Activated naive CD8-positive, alpha-beta T cell treated with anti-CD3 and anti-CD28 coated beads for 36 hours (primary cell): ENCODE measurements at places on chromosomes 6 and 20.

GRCh38 chr20:17786221-17786718 lies 86.5 kb downstream of the BANF2 start:
- DNase-seq, result no peak

GRCh38 chr6:89828988-89829471 lies 650 bp upstream of the CASP8AP2 start:
- DNase-seq, result peak; percentile 30

GRCh38 chr6:17278289-17279063 lies 2.7 kb upstream of the RBM24 start:
- DNase-seq, result no peak

DNA sequence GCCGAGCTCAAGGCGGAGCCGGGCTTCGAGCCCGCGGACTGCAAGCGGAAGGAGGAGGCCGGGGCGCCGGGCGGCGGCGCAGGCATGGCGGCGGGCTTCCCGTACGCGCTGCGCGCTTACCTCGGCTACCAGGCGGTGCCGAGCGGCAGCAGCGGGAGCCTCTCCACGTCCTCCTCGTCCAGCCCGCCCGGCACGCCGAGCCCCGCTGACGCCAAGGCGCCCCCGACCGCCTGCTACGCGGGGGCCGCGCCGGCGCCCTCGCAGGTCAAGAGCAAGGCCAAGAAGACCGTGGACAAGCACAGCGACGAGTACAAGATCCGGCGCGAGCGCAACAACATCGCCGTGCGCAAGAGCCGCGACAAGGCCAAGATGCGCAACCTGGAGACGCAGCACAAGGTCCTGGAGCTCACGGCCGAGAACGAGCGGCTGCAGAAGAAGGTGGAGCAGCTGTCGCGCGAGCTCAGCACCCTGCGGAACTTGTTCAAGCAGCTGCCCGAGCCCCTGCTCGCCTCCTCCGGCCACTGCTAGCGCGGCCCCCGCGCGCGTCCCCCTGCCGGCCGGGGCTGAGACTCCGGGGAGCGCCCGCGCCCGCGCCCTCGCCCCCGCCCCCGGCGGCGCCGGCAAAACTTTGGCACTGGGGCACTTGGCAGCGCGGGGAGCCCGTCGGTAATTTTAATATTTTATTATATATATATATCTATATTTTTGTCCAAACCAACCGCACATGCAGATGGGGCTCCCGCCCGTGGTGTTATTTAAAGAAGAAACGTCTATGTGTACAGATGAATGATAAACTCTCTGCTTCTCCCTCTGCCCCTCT lies 1.1 kb downstream of the CEBPB start:
- DNase-seq, result peak; percentile 72

- no peak for DNase-seq
These were observed 4.3 kb downstream of the PPP1R10 start for GRCh38 chr6:30612687-30613248.

DNA sequence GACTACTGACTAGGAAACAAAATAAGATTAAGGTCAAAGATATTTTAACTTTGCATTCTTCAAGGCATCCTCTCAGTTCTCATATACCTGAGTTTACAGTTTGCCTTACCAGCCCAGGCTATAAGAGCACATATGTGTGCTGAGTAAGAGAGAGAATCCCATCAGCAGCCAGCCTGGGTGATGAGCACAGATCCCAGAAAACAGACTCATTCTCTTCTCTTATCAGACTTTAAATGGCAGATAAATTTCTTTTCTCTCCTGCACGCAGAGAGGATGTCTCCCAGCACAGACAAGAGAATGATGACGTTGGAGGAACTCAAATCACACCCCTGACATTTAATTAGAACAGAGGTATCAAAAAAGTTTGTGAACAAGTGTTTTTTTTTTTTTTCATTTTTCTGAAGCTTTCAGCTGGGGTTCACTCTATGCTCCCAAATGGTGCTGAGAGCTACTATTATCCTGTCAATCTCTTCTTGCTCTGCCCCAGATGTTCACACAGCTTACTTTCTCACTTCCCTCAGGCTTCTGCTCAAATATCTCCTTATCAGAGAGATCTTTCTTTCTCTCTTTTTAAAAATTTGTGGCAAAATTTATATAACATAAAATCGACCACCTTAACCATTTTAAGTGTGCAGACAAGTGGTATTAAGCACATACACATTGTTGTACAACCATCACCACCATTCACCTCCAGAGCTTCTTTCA lies 22.4 kb upstream of the HACE1 start:
- no peak for DNase-seq

- no peak for DNase-seq
These were observed 22.3 kb upstream of the RPP40 start for GRCh38 chr6:5025911-5026819.

DNA sequence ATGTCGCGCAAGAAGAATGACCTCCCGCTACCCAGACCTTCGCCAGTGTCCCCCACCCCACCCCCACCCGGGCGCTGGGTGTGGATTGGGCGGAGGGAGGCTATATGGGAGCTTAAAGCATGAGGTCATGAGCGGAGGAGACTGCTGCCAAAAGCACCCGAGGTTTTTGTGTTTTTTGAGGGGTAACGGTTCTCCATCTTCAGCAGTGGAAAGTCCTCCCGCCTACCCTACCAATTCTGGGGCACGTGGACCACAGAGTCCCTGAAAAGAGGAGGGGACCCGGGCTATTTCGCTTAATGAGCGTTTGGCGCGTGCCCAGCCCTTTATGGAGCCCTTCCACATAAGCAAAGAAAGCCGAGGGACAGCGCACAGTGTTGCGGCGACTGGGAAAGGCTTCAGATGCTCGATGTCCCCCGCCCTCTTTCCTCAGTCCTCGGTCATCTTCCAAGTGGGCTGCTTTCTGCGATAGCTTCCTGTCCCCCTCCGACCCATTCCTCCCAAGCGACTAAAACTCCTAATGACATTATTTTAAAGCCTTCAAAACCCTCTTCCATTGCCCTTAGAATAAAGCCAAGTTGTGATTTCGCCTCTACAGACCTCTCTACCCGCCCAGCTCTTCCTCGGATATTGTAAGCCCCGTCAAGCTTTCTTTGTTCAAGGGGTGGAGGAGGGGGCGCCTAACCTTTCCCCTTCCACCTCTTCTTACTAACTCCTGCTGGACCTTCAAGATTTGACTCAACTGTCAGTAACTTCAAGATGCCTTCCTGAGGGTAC lies 2.1 kb upstream of the TRERF1 start:
- peak; percentile 16 for DNase-seq

DNA sequence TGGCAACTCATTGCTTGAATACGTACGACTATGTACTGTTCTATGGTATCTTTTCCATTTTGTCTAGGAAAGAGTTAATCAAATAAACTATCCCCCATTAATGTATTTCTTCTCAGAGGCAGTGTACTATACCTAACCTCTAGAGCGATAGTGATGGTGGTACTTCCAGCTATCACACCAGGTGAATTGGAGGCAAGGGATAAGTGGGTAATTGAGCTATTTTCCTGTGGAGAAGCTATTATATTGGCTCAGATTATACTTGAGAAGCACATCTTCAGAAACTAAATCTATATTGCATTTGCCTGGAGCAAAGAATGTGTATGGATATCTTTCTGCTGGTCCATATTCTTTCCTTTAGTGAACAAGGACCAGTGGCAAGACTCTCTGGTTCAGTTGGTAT lies 430.7 kb upstream of the KHDRBS2 start:
- no peak for DNase-seq

- no peak for DNase-seq
These were observed 97.9 kb downstream of the SULF2 start for GRCh38 chr20:47687095-47687987.

DNA sequence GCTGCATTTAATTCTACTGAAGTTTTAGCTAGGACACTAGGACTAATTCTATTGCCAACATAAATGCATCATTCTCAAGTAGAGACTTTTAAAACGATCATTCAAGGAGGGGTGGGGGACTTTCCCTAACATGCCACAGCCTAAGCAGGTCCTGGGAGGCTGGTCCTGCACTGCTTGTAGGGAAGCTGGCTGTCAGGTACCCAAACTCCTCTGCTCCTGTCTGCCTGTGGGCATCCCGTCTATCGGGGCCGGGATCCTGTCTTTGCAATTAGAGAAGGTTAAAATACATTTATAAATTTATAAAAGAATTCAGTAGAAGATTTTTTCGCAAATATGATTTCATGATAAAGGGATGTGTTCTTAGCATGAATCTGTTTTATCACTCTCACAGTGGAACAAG lies 51.6 kb upstream of the MPC1 start:
- no peak for DNase-seq

- no peak for DNase-seq
These were observed 122.8 kb upstream of the MAFB start for GRCh38 chr20:40811660-40812414.

DNA sequence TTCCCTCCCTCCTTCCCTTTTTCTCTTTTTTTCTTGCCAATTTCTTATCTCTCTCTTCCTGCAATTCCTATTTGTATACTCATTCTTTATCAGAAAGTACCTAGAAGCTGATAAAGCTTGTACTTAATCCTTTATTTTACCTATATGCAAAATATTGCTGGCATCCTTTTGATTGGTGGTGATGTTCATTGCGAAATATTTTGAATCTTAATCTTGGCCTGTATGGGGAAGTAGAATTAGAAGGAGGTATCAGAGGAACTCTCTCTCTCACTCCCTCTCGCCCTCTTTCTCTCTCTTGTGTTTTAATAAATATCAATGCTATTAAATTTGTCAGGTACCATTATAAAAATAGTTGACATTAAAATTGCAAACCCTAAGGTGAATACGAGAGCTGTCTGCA lies 52.8 kb downstream of the UST start:
- no peak for DNase-seq

DNA sequence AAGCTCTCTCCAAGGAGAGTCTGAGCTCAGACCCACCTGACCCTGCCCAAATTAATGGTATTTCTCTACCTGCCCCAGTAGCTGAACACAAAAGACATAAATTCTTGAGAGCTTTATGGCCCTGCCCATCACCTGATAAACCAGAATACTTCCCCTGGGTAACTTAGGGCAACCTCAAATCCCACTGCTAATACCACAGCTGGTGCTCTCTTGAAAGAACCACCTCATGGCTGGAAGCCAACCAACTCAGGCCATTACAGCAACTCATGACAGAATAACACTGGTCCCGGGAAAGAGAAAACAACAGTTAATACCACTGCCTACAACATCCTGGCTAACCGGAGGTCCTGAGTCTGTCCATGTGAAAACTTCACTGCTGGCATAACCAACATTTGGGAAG lies 328.6 kb downstream of the NKAIN2 start:
- DNase-seq, result no peak

- no peak for DNase-seq
These were observed 98.9 kb upstream of the MAFB start for GRCh38 chr20:40787941-40788340.

- no peak for DNase-seq
These were observed 8.1 kb downstream of the NOL4L start for GRCh38 chr20:32577023-32577422.

DNA sequence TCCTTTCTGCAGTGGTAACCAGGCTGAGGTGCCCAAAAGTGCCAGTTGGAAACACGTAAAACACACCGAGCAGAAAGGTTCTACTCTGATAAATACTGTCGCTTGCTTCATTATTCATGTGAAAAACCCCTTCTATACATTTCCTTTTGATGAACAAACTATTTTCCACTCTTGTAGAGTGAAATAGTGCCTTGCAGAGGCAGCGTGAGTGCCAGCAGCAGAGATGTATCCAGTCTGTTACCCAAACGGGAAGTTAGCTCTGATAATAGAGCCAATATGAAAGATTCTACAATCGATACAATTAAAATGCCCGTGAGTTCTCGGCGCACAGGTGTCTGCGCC lies 1.5 kb downstream of the ZBTB46 start:
- DNase-seq, result no peak

GRCh38 chr6:131575834-131576478 lies 2.9 kb downstream of the ARG1 start:
- DNase-seq, result no peak

DNA sequence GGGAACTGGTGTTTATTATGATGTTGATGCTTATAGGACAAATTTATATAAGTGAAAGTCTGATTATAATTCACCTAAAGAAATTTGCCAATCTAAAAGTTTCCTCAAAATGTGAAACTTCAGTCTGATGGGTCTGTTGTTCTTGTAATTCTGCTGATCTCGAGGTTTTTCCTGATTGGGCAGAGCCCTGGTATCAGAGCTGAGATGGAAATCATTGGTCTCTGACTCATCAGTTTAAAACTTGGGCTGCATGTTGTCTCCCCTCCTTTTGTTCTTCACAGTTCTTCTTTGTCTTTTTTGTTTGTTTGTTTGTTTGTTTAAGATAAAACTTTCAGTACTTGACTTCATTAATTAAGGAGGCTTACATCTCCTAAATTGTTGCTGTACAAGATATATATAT lies 5.9 kb downstream of the SMAP1 start:
- DNase-seq, result no peak

- DNase-seq, result no peak
These were observed 43.4 kb upstream of the CDYL start for GRCh38 chr6:4732691-4733315.

DNA sequence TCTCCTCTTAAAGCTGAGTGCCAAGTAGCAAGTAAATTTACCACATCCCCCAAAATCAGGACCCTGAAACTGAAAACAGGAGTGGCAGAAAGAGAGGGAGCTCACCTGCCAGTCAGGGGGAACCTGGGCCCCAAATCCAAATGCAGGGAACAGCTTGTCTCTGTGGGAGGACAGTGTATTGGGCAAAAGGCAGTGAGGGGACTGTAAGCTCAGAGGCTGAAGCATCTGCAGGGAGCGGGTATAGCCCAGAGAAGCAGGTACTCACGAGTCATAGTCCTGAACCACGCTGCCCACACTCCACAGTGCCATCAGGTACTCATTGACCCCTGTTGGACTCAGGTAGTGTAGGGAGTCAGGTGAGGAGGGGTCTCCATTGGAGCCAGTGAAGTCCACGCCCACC lies 15.0 kb downstream of the SPAG4 start:
- no peak for DNase-seq

GRCh38 chr20:63216849-63217471 lies 1.0 kb upstream of the YTHDF1 start:
- no peak for DNase-seq

DNA sequence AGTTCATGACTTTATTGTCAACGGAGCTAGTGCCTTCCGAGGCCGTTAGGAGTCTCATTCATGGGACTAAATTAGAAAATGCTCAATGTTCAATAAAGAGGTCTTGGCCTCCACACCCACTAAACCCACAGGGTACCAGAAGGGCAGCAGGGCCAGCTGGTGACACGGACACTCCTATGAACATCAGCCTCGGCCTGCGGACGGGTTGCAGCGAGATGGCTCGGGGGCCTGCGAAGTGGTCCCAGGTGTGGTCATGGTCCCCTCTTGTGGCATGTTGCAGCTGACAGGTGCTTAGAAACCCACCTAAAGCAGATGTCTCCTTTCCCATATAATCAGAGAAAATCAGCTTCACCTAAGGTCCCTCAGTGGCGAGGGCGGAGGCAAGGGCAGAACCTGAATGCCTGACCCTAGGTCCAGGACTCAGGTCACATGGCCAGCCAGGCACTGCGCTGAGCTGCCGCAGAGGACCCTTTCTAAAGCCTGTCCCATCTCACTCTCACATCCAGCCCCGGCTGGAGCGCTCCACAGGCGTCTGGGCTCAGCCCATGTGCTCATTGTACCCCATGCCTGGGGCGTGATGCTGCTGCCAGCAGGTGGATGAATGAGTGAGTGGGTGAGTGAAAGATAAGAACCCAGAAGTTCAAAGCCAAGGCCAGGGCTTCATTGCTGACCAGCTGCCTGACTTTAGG lies 35.8 kb downstream of the NFATC2 start:
- DNase-seq, result no peak
